Fibroblast of skin of abdomen (primary cell): ENCODE measurements at places on chromosomes 11 and 22.

GRCh38 chr11:91104237-91104636, 881.4 kb upstream of the CHORDC1 start:
- DNase-seq, result peak; percentile 89

DNA sequence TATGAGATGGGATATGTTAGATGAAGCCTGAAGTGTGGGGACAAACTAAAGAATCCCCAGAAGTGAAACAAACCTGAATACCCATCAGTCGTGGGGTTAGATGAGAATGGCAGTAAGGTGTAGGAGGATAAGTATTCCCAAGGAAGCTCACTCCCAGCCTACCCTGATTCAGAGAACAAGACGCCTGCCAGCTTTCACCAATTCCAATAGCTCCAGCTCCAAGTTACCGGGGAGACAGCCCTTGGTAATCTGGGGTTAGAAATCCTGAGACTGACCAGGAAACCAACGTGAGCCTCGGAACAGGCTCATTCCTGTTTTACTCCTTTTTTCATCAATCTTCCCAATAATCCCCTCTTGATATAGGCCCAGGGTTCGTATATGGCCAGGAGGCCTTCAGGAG, 46.5 kb downstream of the RPL27A start:
- DNase-seq, result no peak

DNA sequence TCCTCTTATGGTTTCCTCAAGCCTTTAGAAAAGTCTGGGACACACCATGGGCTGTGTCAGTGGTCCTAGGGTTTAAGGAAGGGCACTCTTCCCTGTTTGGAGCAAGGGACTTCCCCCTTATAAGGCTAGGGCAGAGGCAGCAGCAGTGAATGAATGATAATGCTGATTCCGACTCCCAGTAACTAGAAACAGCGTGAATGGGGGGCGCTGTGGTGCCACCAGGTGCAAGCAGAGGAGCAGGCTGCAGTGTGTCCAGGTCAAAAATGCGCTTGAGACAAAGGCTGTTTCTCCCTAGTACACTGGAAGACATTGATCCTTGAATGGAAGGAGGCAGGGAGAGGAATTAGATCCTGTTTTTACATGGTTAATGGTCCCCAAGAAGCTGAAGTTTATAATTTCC, 11.6 kb upstream of the RIC3 start:
- no peak for DNase-seq

GRCh38 chr22:49039625-49040024, 788.0 kb downstream of the BRD1 start:
- no peak for DNase-seq

DNA sequence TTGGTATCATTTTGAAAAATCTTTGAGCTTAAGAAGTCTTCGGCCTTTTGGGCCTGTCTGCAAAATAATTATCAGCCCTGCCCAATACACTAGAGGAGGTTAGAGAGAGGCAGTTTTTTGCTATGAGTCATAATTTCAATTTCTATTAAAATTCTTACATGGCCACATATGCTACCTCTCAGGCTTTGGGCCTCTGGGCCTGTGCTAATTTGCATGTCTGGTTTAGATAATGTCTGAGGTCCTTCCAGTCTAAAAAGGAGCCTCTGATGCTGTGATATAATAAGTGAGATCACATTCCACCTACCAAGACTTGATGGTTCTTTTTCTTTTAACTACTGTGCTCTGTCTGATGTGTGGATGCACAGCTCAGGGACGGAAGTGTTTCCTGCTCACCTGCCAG, 70.8 kb downstream of the KCNJ1 start:
- peak; percentile 77 for DNase-seq

DNA sequence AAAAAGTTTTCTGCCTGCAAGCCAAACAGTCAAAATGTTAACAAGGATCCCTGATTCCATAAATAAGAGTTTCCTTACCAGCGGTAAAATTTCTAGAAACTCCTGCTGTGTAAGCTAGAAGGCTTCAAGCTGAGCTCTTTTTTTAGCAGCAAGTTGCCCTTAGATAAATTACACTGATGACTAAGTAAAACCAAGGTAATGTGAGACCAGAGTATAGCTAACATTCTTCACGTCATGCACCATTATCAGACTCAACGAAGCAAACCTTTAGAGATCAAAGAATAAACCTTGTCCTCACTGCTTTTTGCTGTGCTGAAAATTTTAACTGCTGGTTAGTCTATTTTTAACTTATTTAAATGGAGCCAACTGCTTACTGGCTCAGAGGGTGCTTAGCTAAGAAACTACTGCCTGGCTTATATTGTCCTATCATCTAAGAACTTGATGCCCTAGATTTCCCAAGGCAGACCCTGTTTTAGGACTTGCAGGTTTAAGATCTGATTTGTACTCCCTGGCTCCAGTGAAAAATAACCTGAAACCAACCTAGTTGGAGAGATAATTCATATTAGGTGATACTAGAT, 900.7 kb downstream of the JRKL start:
- DNase-seq, result no peak

GRCh38 chr22:23384431-23384830, 195.7 kb downstream of the IGLL1 start:
- DNase-seq, result no peak

DNA sequence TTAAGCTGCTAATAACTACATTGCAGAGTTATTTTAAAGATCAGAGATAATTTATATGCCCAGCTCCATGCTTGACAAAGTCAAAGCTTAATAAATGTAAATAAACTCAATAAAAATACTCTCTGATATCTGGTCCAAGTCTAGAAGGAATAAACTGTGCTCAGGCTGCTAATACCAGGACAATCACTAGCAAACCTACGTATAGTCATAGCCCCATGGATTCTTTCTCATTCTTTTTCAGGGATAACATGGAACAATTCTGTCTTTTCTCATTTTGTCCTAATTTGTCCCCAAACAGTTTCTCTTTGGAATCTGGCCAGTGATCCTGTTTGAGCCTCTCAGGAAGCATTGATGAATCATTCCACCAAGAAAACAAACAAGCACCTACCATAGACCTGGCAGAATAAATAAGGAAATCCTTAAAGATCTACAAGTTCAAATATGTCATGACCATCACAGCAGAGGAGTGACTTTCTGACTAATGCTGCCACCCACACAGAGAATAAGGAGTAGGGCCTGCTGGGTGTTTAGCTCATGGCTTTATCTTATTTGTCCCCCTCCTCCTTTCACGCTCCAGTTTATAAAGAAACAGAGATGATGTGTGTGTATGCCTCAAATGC, 14.1 kb upstream of the B3GNT6 start:
- DNase-seq, result no peak

DNA sequence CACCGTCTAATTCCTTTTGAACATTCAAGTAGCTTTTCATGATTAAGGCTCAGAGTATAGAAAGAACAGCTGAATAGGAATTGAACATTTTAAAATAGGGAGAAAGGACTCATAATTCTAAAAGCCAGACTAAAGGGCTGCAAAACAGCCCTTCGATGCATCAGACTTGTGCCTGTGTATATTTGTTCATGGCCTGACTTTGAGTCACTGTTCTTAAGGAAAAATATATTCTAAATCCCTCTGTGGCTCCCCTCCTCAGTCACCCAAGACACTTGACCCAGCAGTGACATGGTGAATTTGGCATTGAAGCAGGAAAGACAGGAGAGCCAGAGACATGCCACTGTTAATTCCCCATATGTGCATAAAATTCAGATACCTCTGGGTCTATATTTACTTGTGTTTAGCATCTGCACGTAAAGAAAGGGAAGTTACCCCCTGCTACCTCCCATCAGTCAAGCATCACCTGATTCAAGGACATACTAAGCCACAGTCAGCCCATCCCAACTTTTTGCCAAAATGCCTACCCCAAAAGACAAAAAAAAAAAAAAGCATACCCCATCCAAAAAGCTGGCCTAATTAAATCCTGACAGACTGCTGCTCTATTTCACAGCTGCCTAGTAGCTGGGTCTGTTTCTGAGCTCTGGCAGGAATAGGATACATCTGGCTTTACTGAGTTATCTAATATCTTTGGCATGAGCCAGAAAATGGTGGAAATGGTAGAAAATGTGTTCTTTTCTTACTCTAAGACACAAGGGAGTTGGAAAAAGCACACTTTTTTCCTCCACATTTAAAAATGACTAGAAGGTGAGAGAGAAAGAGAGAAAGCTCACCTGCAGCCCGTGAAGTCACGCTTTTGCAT, 93.5 kb downstream of the COMMD9 start:
- peak; percentile 59 for DNase-seq

- peak; percentile 56 for DNase-seq
Observed at GRCh38 chr11:9982796-9983579, 311.0 kb downstream of the SBF2 start.

GRCh38 chr11:115300660-115301428, 203.4 kb downstream of the CADM1 start:
- DNase-seq, result peak; percentile 73

DNA sequence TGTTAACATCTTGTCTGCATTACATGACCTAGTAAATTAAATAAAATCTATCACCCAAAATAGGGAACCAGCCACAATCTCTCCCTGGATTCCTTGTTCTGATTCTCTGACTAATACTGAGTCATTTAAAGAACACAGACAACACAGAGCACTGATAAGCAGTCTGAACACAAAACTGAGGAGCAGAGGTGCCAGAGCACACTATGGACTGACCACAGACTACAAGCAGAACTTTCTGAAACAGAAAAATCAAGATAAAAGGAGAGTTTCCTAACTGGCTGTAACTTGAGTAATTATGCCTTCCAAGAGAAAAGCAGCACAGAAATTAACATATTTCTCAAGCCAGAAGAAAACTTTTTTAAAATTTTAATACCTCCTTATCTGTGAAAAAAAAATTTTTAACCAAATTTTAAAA, 128.8 kb downstream of the SGSM3 start:
- DNase-seq, result peak; percentile 98

- DNase-seq, result peak; percentile 24
Observed at GRCh38 chr11:8223513-8223900, 40.2 kb downstream of the LMO1 start.

DNA sequence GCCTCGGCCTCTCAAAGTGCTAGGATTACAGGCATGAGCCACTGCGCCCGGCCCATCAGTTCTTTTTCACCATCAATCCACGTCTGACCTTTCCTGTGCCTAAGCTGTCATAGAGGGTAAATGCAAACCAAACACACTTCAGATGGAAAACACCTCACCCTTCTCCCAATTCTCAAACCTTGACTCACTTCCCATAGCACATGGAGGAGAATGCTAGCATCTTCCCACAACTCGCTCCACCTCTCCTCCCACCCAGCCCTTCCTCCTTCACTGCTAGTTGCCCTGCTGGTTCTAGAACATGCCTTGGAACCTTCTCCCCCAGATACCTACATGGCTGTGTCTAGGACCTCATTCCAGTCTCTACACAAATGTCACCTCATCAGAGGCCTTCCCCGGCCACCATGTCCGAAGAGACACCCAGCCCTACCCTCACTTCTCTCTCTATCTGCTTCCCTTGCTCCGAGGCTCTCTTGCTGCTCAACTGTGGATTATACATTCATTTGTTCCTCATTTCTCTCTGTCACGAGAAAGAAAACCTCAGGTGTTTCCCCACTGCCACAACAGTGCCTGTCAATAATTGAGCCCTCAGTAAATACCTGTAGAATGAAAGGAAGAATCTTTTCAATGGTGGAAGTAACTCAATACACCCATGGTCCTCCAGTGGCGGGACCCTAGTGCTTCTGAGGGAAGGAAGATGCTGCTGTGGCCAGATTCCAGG, 21.3 kb upstream of the NCF4 start:
- DNase-seq, result no peak

DNA sequence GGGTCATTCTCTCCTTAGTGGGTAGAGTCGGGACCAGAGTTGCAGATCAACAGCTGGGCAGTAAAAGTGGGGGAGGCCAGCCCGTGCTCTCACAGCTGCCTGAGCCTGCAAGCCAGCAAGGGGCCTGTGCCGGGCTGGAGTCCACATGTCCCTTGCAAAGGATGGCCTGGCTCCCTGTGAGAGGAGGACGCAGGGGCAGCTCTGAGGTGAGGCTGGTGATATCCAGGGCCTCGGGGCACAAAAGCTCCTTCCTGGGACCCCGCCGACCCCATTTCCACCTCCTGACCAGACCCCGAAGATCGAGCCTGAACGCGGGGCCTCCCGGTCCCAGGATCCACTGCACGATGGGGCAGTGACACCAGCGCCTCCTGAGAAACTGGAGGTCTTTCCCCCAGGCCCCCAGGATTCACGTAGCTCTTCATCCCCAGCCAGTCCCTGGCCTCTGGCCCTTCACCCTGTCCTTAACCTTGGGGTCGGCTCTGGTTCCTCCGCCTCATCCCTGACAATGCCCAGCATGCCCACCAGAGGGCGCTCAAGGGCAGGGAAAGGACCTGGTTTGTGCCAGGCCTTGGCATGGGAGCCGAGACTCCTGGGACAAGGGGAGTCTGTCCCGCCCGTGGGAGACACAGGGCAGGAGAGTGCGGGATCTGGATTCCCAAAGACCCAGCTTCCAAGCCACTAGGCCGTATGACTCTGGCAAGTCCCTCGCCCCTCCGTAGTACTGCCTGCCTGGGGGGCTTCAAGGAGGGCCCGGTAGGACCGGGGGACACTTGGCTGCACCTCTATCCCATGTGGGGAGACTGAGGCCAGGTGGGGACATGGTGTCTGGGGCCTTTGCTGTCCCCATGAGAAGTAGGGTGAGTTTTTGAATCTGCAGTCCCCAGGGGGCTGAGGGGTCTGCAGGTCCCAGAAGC, 17.8 kb upstream of the WNT7B start:
- DNase-seq, result peak; percentile 71

DNA sequence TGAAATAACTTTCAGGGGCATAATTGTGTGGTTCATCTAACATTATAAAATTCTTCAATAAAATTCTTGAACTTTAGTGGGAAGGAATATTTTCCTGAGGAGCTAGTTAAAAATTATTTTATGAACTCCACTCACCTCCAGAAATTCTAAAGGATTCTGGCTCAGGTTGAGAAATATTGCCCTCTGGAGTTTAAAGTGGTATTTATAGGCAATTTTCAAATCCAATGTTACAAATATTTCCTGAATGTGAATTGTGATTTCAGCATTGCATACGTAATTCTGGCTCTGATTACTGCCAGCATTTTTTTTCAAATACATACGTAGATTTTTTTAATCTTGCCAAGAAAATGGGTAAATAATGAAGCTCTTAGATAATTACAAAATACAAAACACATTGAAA, 598.2 kb upstream of the ANO3 start:
- peak; percentile 12 for DNase-seq

GRCh38 chr11:104705490-104706190, 192.6 kb downstream of the CASP12 start:
- no peak for DNase-seq

DNA sequence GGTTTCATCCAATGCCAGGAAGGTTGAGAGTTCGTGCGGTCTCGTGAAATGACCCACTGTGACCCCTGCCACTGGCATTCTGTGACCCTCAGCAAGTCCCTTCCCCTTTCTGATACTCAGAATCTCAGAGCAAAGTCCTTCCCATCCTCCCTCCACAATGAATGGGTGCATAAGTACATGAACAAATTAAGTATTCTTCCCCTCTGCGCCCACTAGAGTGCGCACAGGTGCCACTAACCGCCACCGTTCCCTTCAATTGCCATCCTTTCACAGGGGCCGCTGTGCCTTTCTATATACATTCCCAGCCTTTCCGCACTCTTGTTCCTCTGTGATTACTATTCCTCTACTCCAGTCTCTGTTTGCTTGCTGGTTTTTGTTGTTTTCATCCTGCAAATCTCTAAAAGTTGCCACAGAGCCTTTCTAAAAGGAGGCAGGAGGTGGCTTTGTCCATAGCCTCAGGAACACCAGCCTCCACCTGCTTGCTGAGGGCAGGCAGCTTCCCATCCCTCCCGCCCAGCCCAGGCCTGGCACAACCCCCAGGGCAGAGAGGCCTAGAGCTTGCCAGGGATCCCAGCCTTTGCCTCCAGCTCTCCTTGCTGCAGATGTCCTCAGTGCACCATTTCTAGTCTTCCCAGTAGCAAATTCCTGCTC, 6.7 kb upstream of the AP1B1 start:
- DNase-seq, result peak; percentile 65

- no peak for DNase-seq
Observed at GRCh38 chr11:115458877-115459276, 45.3 kb downstream of the CADM1 start.

- DNase-seq, result no peak
Observed at GRCh38 chr11:109349276-109350080, 72.5 kb upstream of the C11orf87 start.
